Tibial nerve (tissue), 4 donors: ENCODE measurements at places on chromosomes 2 and 18.

- no peaks in the 10 kb centered on the region for H3K36me3 ChIP-seq
- H3K27me3 ChIP-seq, result no peaks in the 10 kb centered on the region
- DNase-seq, result no peak
Measured at GRCh38 chr2:235951982-235952381, 216.2 kb downstream of the GBX2 start.

DNA sequence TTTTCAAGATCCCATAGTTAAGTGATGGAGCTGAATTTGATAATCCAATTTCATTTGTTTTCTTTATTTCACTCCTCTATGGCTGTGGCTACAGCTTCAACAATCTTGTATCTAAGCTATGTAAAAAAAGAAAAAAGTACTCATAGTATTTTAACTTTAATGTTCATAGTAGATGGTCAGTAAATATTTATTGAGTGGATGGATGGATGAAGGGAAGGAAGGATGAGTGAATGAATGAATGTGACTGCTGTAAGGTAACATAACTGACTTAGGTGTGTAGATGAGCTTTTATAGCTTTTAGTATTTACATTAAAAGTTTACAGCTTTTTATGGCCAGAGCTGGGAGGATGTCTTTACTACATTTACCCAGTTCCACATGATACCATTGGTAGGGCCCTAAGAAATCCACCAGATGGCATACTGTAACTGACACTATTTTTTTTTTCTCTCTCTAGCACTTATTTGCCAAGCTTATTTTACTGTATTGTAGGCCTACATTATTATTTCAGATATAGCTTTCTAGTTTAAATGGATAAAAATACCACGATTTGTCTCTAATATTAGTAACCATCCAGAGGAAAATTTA, 13.4 kb upstream of the HRH4 start:
- no peak for DNase-seq
- no peaks in the 10 kb centered on the region for H3K36me3 ChIP-seq
- H3K27ac ChIP-seq, result no peak overlapping the region
- H3K27me3 ChIP-seq, result no peaks in the 10 kb centered on the region

GRCh38 chr2:120132691-120133090, 90.5 kb downstream of the TMEM185B start:
- peaks cover 51% of the 10 kb centered on the region for H3K36me3 ChIP-seq
- no peak overlapping the region for H3K4me3 ChIP-seq
- no peaks in the 10 kb centered on the region for H3K4me1 ChIP-seq
- DNase-seq, result no peak

DNA sequence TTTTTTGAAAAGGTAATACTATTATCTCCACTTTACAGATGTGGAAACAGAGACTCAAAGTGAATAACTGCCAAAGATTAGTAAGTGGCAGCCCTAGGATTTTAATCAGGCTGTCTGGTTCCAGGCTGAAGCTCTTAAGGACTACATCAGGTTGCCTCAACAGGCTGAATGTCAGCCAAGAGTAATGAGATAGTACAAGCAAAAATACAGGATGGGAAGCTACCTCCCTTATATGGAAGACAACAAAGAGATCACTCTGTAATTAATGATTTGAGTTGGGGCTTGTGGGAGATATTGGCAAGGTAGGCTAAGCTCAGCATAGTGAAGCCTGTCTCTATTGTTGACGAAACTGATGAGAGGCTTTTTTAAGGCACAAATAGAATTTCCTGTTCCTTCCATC, 323.1 kb downstream of the KCNJ3 start:
- no peaks in the 10 kb centered on the region for H3K4me1 ChIP-seq
- no peaks in the 10 kb centered on the region for H3K27me3 ChIP-seq
- DNase-seq, result no peak
- H3K36me3 ChIP-seq, result no peaks in the 10 kb centered on the region
- no peak overlapping the region for H3K4me3 ChIP-seq
- H3K27ac ChIP-seq, result no peak overlapping the region

DNA sequence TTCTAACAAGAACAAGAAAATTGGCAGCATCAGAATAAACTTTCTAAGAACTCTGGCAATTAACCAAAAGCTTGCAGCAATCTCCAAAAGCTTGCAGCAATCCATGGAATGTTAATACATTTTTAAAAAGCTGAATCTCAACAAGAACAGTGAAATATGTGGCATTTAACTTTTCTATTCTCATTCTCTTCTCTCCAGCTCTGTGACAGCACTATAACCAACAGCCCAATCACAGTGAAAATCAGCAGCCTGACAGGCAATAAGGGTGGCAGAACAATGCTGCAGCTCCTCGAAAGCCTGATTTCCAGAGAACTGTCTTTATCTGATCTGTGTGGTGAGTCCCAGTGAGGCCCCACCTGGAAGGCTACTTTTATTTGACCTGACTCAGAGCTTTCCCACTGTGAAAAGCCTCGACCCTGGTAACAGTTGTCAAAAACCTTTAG, 60.0 kb downstream of the TMEM131 start:
- no peak overlapping the region for H3K4me3 ChIP-seq
- no peaks in the 10 kb centered on the region for H3K36me3 ChIP-seq
- no peak for DNase-seq
- no peaks in the 10 kb centered on the region for H3K27me3 ChIP-seq

DNA sequence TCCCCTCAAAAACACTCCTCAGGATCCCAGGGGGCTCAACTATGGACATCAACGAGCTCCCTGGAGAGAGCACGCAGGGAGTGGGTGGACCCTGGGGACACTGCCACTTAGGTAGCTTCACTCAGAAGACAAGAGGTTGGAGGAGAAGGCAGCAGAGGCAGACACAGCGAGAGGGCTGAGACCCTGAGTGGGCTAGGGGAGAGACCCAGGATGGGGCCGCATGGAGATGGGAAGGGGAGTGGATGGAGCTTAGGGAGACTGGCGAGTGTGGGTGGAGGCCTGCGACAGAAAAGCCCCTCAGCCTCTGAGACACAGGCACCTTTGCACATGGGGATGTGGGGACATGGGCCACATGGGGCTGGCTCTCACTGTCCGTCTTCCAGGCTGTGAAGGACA, 70.9 kb downstream of the ASB1 start:
- no peaks in the 10 kb centered on the region for H3K27me3 ChIP-seq
- no peak overlapping the region for H3K27ac ChIP-seq
- H3K4me1 ChIP-seq, result no peaks in the 10 kb centered on the region
- no peak for DNase-seq
- H3K36me3 ChIP-seq, result no peaks in the 10 kb centered on the region

DNA sequence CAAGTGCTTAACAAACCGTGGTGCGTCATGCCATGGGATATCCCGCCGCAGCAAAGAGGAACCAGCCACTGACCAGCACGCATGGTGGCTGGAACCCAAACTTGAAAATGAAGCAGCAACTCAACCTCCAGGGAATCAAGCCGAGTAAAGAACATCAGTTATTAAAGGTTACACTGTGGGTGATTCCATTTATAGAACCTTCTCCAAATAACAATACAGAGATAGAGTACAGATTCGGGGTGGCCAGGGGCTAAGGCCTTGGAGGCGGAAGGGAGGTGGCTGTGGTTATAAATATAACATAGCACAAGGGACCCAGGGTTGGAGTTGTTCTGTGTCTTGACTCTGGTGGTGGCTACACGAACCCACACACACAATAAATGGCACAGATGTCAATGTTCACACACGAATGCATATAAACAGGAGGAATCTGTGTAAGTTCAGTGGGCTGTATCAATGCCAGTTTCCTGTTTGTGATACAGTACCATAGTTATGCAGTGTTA, 123.1 kb downstream of the EIPR1 start:
- no peak overlapping the region for H3K4me3 ChIP-seq
- H3K27ac ChIP-seq, result no peak overlapping the region
- H3K4me1 ChIP-seq, result no peaks in the 10 kb centered on the region
- DNase-seq, result no peak

- H3K27ac ChIP-seq, result no peak overlapping the region
- H3K4me1 ChIP-seq, result no peaks in the 10 kb centered on the region
- H3K27me3 ChIP-seq, result no peaks in the 10 kb centered on the region
- H3K4me3 ChIP-seq, result no peak overlapping the region
- DNase-seq, result no peak
Measured at GRCh38 chr2:908568-908967, 42.1 kb upstream of the SNTG2 start.

DNA sequence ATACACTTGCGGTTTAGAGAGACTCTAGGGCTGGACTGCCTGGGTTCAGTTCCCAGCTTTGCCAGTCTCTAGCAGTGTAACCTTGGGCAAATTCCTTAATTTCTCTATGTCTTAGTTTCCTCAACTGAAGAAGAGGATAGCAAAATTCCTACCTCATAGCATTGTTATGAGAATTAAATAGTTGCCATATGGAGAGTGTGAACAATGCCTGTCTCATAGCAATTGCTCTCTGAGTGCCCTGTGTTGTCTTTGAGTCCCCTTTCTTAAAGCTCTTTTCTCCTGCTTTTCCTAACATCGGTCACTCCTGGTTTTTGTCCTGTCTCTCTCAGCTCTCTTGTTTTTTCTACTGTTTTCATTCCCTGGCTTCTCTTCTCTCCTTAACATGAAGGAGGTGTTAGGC, 116.8 kb upstream of the ALPP start:
- H3K27me3 ChIP-seq, result no peaks in the 10 kb centered on the region
- H3K4me3 ChIP-seq, result no peak overlapping the region
- peaks cover 45% of the 10 kb centered on the region for H3K36me3 ChIP-seq
- no peaks in the 10 kb centered on the region for H3K4me1 ChIP-seq
- H3K27ac ChIP-seq, result no peak overlapping the region
- DNase-seq, result no peak
